ENCODE measurements at places on chromosomes 5 and 9.

GRCh38 chr9:20030671-20031070, 241.8 kb upstream of the SLC24A2 start:
- DNase-seq, result no peak

DNA sequence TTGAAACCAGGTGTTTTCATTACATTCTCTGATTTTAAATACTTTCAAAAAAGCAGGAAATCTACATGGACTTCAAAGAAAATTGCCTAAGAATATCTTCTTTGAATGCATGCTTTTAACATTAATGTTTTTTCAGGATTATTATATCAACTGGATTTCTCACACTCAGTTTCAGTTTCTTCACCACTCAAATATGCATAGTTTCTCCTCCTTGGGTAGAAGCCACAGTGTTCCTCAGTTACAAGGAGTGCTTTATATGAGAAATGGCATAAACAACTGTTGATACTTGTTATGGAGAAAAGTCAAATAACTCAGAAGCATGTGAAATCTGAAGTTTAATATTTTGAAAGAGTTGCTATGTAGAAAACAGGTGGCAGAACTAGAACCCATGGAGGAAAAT, 196.9 kb downstream of the DMRTA1 start:
- DNase-seq, result no peak

DNA sequence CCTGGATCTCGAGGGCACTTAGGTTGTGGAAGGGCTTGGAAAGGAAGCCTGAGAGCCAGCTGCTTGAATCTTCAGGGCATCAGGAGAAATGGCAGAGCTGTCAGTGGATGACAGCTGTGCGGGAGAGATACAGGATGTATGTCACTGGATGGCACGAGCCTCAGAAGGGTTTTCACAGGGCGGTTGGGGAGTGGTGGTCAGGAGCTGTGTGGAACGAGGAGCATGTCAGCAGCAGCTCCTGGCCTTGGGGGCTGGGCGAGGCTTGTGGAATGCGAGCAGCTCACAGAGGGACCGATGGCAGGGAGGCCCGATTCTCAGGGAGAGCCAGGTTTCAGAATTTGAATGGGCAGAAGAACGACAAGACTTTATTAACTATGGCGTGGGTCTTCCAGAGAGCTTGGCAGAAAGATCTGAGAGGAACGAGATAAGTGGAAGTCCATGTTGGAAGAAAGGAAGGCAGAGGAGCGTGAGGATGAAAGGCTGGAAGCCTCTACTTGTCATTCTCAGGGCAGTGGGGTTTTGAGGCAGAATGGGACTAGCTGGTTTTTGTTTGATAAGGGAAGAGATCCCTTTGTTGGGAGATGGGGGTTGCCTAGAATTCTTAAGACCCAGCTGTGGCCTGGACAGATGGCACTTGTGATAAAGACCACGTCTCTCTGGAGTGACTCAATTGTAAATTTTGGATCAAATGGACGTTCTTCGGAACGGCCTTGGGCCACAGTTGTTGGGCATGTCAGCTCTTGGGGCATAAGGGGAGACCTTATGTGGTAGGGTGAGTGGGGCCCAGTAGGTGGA, 60.3 kb downstream of the SNX30 start:
- no peak for DNase-seq

DNA sequence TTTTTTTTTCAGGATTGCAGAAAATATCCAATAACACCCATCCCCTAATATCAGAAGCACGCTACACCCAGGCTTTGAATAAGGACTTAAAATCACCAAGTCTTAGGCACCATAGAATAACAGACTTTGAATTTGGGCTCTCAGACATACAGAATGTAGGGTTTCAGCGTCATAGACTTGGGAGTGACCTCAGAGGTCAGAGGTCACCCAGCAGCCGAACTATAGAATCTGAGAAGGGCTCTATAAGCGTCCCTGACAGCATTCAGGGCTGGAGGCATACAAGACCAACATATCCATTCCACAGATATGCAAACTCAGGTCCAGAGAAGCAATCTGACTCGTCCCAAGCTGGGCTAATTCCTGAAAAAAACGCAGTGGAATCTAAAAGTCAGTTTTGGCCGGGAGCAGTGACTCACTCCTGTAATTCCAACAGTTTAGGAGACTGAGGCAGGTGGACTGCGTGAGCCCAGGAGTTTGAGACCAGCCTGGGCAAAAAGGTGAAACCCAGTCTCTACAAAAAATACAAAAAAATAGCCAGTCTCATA, 34.7 kb downstream of the SLC6A7 start:
- DNase-seq, result no peak

DNA sequence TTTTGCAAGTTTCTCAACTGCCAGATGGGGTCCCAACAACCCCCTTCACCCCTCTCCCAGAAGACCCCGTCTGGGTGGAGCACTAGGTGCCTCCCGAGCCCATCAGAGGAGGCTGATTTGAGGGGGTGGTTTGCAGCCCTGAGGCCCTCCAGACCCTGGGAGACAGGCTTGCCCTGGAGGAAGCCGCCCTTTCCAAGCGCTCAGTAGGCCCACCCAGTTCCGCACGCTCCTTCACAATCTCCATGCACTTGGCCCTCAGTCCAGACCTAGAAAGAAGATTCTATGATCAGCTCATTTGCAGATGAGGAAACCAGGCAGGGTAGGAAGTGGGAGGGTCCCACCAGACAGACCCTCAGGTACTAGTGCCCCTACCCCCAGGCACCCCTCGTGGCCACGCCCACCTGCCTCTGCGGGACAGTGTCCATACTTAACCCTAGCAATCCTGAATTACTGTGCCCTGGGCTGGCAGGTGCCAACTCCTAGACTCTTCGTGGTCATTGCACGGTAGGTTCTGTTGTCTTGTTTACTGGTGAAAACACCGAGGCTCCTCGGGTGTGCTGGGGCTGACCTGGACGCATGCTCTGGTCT, 22.3 kb downstream of the OR2V1 start:
- no peak for DNase-seq

- DNase-seq, result no peak
Observed at GRCh38 chr5:139636207-139636792, 11.8 kb upstream of the CXXC5 start.

Measured in neuronal stem cell (in vitro differentiated cells).